ENCODE measurements at places on chromosomes 7 and 10.

DNA sequence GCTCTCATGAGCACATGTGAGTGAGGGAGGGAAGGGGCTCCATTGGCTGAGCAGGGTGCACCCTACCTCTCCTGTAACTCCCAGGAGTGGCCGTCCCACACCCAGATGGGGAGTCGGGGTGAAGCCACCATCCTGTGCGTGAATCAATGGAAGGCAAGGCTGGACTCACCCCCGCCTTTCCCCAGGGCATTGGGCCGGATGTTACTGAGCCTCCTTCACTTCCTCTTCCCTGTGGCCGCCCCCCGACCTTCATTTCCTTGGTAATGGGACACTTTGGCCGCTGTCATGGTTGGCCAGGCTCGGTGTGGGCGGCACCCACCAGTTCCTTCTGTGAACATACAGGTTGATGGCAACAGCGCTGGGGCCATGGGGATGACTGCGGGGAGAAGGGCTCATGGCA, 209.0 kb downstream of the MGMT start:
- DNase-seq = no peak

DNA sequence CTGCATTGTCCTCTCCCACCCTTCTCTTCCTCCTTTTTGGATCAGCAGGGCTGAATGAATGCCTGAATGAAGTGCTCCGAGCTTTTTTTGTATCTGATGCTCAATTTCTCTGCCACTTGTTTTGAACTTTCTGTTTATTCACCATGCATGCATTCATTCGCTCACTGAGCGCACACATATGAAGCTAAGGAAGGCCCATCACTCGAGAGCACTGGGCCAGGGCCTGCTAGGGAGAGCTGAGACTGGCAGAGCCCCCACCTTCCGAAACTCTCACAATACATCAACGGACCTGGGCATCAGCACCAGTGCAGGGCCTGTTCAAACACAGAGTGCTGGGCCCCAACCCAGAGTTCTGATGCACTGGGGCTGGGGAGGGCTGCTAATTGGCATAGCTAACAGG, 45.7 kb downstream of the RPS24 start:
- no peak for DNase-seq

GRCh38 chr10:30840395-30841050, 191.1 kb downstream of the ZNF438 start:
- peak; percentile 10 for DNase-seq

GRCh38 chr10:101062232-101063049, 652 bp downstream of the KAZALD1 start:
- DNase-seq = no peak

DNA sequence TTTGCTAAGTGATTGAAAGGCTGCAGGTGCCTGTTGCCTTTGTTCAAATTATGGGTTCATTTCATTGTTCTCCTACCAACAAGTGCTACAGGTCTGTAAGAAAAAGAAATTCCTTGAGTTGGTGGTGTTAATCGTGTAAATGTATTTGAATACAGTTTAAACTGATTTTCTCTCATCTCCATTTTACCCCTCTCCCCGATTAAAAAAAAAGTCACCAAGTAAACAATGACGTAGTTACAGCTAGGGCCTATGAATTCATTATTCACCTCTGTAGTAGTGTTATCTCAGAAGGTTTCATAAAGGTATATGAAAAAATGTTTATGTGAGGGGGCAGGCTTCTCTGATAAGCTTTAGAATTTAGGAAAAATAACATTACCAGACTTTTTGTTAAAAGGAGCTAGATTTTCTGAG, 1.1 kb downstream of the REEP3 start:
- peak; percentile 53 for DNase-seq

- DNase-seq = no peak
Observed at GRCh38 chr7:141201145-141201885, 127.5 kb downstream of the TMEM178B start.

DNA sequence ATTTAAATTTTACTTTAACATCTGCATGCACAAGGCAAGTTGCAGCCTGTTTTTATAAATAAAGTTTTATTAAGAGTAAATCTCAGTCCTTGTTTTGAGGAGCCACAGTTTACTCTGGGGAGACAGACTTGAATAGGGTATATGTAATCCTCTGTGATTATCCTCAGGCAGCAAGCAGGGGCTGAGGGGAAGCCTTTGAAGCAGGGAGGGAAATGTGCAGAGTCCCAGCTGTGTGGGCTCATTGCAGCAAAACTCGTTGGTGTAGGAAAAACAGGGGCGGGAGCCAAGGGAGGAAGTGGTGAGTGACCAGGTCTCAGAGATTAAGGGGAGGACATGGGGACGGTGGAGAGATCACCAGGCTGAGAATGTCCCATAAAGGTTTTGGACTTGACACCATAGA, 34.3 kb upstream of the SMC3 start:
- no peak for DNase-seq

GRCh38 chr7:150811-151221, 41.6 kb upstream of the FAM20C start:
- DNase-seq = no peak

GRCh38 chr7:51430480-51431086, 114.0 kb upstream of the COBL start:
- peak; percentile 39 for DNase-seq

DNA sequence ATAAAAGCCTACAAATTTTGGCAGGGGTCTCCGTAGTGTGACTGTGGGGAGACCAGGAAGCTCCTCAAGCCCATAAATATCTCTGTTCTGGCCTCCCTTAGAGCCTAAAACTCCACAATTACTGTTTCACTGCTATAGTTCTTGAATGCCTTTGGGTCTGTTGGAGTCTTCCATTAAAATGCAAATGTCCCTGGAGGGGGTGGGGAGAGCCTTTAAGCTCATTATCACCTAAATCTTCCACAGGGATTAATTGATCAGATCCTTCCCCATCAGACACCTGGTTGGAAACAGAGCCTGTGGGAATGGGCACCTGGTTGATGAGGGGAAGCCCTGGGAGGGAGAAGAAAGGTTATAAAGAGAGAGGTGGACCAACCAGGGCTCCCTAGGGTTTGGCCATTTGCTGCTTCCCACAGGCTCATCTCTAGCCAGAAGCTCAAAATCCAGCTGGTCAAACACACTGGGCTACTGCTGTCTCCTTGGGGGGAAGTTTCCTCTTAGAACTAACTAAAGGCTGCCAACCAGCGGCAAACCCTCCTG, 718.2 kb downstream of the LRMDA start:
- no peak for DNase-seq

DNA sequence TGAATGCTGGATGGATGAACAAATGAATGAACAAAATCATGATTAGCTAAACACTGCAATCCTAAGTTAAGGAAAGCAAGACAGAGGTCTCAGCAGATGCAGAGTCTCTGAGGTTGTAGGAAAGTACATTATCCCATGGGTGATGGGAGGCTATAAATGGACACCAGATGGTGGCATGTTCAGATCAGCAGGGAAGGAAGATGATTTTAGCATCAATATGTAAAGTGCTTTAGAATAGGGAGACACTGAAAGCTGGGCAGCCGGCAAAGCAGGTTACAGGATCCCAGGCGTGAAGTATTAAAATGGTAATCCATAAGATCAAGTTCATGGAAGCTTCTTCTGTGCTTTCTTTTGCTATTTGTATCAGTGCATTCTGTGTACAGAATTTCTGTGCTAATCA, 7.9 kb upstream of the RAPGEF5 start:
- DNase-seq = no peak

DNA sequence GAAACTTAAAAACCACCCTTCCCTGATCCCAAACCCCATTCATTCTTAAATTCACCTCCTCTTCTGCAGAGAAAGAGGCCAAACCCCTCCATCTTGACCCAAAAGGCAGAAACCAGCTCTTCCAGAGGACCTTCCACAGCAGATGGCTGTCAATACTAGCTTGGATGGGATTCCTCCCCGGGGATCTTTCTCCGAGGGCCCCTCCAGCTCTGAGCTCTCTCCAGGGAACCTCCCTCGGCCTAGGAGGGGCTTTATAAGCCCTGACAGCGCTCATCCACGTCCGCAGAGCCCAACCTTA, 5.4 kb downstream of the TNRC18 start:
- DNase-seq = no peak

DNA sequence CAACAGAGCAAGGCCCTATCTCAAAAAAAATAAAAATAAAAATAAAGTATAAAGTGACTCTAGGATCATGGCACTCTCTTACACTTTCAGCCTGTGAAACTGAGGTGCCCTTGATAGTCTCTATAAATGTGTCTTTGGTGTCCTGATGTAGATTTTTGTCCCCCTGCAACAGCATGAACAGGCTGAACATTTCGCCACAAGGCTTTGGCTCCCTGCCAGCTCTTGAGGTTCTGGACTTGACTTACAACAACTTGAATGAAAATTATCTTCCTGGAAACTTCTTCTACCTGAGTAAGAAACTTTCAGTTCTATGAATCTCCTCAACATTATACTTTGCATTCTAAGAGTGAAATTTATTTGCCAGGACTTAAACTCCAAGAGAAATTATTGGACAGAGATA, 48.1 kb upstream of the BMS1 start:
- DNase-seq = no peak

- DNase-seq = no peak
Observed at GRCh38 chr7:4951903-4952636, 6.9 kb downstream of the MMD2 start.

- DNase-seq = no peak
Observed at GRCh38 chr10:11317936-11318670, 293.3 kb downstream of the USP6NL start.

GRCh38 chr10:98642281-98642680, 195.5 kb upstream of the HPS1 start:
- no peak for DNase-seq

Data from astrocyte of the spinal cord (primary cell).